ENCODE measurements at places on chromosomes 16 and 17.

DNA sequence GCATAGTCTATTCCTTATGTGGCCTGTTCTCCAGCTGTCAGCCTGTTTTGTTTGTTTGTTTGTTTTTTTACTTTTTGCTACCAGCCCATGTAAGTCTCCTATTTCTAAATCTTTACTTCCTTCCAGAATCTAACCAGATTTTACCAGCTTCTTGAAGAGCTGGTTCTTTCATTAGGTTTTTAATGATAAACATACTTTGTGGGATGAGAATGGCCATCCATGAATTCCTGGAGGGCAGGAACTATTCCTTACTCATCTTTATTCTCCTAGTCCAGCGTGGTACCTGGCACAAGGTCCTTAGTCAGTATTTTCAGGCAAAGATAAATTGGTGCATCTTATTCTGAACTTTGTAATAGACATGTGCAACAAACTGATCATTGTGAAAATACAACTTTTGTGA lies 17.3 kb downstream of the RSPRY1 start:
- DNase-seq: no peak

- no peak for DNase-seq
These were observed 140.3 kb downstream of the CCT6B start for GRCh38 chr17:34820922-34821321.

DNA sequence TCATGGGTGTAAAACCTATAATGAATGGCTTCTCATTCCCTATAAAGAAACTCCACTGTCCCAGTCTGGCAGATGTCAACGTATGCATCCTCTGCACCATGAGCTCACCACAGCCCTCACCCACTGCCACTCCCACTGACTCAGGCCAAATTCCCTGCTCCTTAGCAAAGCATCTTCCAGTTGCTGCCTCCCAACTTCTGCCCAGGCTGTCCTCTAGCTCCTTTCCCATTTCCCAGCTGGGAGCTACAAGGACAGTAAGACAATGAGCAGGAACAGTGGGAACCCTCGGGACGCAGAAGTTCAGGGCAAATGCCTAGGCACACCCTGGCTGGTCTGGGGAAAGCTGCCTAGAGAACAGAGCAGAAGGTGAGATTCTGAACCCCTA lies 9.1 kb upstream of the THAP11 start:
- no peak for DNase-seq

DNA sequence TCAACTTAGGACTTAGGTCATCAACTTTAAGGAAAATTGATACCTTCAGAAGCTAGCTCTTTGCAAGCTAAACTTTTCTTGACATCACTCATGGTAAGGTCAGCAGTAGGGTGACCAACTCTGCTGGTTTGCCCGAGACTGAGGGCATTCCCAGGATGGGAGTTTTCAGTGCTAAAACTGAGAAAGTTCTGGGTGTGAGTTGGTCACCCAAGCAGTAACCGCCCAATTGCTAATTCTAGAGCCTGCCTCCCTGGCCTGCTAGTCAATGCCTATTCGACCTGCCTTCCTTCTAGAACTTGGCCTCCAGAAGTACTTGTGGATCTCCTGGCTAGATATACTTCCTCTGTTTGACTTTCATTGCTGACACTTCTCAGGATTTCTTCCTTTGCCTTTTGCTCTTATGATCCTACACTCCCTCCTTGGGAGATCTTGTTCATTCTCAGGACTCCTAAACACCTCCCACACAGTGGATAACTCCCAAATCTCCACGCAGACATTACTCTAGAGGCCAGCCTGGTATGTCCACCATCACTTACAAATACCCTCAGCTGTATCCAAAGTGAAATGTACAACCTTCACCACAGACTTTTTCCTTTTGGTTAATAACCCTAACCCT lies 10.5 kb upstream of the MYO18A start:
- DNase-seq: no peak

- no peak for DNase-seq
These were observed 47.0 kb downstream of the COG7 start for GRCh38 chr16:23406024-23406423.

DNA sequence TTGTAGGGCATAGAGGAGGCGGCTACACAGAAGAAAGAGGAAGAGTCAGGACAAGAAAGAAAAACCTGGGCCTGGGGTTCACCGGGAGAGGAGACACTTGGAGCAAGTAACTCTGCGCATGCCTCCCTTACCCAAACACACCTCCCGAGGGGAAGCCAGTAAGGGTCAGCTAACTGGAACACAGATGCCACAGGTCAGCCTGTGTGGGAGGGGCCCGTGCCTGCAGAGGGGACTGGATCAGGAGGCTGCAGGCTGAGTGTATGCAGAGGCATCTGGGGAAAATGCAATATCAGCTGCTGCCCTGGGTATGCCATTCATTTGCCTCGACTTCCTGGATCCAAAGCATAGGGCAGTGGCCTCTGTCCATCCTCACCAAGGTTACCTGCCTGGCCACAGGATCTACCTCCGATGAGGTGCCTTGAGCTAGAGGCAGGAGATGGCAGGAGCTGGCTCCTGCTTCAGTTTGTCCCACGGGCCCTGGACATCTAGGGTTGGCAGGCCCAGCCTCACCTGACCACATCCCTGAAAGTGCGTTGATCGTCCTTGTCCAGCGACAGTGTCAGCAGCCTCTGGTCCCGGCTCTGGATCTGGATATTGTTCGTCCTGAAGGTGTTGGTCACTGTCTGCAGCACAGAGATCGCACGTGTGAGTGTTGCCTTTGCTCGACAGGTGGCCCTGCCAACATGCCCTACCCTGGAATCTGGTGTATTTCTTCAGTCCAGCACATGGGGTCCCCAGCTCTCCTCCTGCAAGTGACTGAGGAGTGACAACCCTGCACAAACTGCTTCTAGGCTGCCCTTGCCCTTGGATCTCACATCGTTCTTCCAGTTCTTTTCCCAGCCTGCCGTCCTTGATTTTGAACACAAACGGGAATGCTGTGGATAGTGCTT lies 4.6 kb upstream of the MFSD6L start:
- DNase-seq: no peak

GRCh38 chr16:27695161-27695560 lies 145.2 kb downstream of the KATNIP start:
- DNase-seq: no peak

- DNase-seq: peak; percentile 97
These were observed 46.2 kb downstream of the TUBD1 start for GRCh38 chr17:59846394-59847165.

GRCh38 chr17:40312131-40312731 lies 3.3 kb downstream of the RARA start:
- no peak for DNase-seq

GRCh38 chr17:59108400-59109102 lies 1.9 kb upstream of the TRIM37 start:
- no peak for DNase-seq

DNA sequence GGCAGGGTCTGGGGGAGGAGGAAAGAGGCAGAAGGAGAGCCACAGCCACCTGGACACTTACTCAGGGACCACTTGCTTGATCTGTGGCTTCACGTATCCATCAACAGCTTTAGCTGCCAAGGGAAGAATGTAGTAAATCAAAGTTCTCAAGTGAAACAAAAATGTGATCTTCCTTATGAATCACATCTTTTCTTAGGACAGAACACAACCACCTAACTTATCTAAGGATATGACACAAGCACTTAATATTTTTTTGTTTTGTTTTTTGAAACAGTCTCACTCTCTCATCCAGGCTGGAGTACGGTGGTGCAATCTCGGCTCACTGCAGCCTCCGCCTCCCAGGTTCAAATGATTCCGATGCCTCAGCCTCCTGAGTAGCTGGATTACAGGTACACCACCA lies 8.4 kb upstream of the GHDC start:
- DNase-seq: no peak

- DNase-seq: no peak
These were observed 28.7 kb upstream of the ALDH3A2 start for GRCh38 chr17:19619705-19620325.

- DNase-seq: no peak
These were observed 91.4 kb downstream of the C16orf78 start for GRCh38 chr16:49464877-49465504.

- no peak for DNase-seq
These were observed 5.8 kb downstream of the GPT2 start for GRCh38 chr16:46889942-46890300.

GRCh38 chr16:10938796-10939648 lies 3.2 kb downstream of the DEXI start:
- DNase-seq: no peak

- DNase-seq: no peak
These were observed 3.8 kb downstream of the CMIP start for GRCh38 chr16:81448154-81449131.

GRCh38 chr17:16281351-16281750 lies 64.3 kb downstream of the PIGL start:
- DNase-seq: no peak

- no peak for DNase-seq
These were observed 69.7 kb upstream of the CHMP6 start for GRCh38 chr17:80921741-80922579.

- DNase-seq: no peak
These were observed 22.5 kb upstream of the C16orf78 start for GRCh38 chr16:49351096-49351487.

GRCh38 chr17:17191346-17191792 lies 14.8 kb downstream of the PLD6 start:
- DNase-seq: no peak

GRCh38 chr17:67588326-67588725 lies 129.4 kb upstream of the NOL11 start:
- DNase-seq: no peak

GRCh38 chr16:85612191-85612800 lies 826 bp upstream of the GSE1 start:
- DNase-seq: peak; percentile 78

DNA sequence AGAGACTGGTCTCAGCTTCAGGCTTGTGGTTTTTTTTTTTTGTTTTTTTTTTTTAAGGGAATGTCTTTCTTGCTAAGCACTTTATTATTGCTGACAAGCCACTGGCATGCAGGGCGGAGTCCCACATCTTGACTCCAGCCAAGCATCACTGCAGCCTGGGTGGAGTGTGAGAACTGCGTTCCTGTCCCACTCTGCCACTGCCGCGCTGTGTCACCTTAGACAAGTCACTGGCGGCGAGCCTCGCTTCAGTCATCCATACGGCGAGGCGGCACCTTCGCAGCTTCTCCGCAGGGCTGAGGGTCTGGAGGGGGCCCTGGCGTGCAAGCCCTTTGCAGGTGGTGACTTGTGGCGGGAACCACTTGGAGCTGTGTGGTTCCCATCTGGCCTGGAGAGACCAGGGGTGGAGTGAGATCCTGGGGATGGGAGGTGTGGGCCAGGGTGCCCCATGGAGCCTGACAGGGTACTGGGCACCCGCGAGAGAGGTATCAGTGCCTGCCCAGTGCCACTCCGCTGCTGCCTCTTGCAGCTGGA lies 99.1 kb upstream of the CIBAR2 start:
- no peak for DNase-seq

- no peak for DNase-seq
These were observed 102.6 kb upstream of the CDC42EP4 start for GRCh38 chr17:73414171-73414955.

DNA sequence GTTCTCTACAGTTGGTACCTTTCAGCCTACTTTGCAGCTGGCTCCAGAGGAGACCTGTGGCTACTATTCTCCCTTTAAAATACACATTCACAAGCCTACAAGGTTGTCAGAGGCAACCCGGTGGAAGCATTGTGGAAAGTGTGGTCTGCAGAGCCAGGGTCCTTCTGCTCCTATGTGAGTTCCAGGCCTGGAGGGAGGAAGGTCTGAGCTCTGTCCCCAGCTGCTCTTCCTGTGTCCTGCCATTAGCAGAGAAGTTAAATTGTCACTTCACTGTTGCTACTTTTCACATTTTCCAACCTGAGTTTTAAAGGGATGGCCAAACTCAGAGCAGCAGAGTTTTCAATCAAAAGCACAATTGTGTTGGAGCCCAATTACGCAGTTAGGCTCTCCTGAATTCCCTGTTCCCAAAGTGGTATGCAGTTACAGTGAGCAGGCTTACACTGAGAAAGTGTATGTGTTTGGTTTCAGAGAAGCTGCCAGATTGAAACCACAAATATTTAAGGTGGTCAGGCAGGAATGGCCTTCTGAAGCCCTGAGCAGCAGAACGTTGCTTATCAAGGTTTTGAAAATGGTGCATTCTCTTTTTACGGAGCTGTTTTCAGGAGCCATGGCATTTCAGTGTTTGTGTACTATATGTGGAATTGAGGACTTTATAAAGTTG lies 25.0 kb downstream of the MAP3K3 start:
- no peak for DNase-seq

GRCh38 chr17:19760746-19761145 lies 12.6 kb upstream of the ALDH3A1 start:
- no peak for DNase-seq

GRCh38 chr16:80007231-80007630 lies 406.7 kb upstream of the MAF start:
- DNase-seq: no peak

- DNase-seq: no peak
These were observed at the start of gene ZFP3 for GRCh38 chr17:5078106-5079028. TSS of gene ZFP3 (plus strand) at chr17:5078467. CDS start at chr17:5091505, 13,038 bp downstream.

Measured in epithelial cell of proximal tubule (primary cell).